NCI-H748 treated with DMSO at 0.1 percent for 48 hours (cell line): ENCODE measurements at places on chromosomes 7 and 10.

DNA sequence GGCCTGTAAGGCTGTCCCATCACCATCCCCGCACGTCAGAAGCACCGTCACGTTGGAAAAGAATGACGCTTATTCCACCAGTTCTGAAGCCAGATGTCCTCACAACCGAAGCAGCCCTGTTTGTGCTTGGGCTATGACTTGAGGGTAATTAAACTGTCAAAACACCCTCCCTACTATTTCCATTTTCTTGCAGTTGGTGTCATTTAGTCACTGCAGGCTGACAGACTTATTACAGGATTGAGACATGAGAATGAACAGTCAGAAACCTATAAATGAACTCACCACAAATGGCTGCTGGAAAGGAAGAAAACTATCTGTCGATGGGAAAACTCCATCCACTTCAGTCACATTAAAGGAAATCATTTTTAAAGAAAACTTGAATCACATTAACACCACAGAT is 85.3 kb downstream of the VOPP1 start:
- no peak for DNase-seq

GRCh38 chr7:29485339-29486190 is 78.1 kb upstream of the PRR15 start:
- no peak for DNase-seq

DNA sequence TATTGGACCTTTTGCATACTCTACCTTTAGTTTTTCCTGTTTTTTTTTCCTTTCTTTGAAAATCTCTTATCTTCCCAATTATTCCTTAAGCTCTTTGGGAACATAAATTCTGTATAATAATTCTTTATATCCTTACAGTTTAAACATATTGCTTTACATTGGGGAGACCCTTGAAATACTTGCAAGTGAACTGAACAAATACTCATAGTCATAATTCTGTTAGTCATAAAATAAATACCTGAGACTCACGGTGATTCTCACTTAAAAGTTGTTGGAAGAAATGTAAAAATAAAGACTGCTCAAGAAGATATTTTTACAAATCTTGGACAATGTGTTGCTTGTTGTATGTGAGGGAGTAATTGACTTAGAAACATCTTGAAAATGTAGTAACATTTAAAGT is 515.2 kb upstream of the POT1 start:
- no peak for DNase-seq

DNA sequence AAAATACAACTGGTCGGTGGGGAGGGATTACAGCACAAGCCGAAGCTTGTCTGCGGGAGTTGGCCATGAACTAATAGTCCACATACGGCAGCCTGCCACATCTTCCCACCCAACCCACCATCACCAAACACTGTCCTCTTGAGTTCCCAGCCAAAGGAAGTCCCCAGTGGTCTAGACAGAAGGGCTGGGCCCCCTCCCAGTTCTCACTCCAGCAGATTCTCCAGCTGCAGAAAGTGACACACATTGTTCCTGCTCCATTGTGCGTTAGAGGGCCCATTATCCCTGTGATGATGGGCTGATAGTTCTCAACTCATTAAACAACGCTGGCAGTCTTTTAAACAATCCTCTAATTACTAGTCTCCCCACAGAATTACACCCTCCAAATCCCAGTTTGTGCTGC is 148.0 kb downstream of the FGFR2 start:
- DNase-seq: no peak

DNA sequence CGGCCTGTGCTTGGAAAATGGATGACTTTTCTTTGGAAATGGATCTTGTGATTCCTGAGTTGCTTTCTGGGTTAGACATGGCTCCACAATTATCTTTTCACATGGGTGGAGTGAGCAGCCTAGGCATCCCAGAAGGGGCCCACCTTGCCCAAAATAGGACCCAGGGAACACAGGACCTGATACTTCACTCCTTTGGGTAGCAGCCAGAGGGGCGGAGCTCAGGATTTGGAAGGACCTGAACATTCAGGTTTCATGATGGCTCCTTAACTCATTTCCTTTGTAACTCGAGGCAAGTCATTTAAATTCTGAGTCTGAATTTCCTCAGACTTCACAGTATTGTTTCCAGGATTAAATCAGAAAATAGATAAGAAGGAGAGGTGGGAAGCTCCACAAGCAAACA is 178.3 kb upstream of the ZMIZ1 start:
- DNase-seq: no peak

- DNase-seq: no peak
Observed at GRCh38 chr7:28608731-28609130, 196.4 kb downstream of the CREB5 start.

GRCh38 chr10:47055386-47056246 is 144.4 kb downstream of the PTPN20 start:
- DNase-seq: no peak

DNA sequence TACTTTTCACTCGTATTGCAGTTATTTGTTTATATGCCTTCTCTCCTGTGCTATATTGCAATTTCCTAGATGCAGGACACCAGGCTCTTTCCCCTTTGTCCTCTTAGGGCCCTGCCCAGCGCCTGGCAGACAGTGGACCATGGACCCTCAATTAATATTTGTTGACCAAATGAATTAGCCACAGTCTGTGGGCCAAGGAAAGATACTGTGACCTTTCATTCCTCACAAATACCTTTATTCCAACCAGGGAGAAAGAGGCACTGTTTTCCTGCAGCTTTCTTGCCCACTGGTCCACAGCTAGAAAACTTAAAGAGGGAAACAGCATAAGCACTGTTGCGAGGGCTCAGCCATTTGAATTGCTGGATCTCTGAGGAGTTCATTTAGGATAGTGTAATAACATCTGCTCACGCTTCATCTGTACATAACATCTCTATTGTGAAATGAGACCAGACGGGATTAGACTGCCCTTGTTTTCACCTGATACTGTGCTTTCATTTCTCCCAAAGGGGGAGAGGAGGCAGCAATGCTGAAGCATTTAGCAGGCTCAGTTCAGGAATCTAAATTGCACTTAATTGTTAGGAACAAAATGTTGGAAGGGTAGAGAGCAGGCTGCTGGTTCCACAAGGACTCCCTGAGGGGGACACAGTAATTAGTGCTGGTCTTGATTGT is 46.7 kb downstream of the TNS3 start:
- DNase-seq: no peak

GRCh38 chr10:23055424-23056185 is 39.8 kb upstream of the MSRB2 start:
- no peak for DNase-seq

- no peak for DNase-seq
Observed at GRCh38 chr10:110873951-110874350, 2.2 kb downstream of the PDCD4 start.

- DNase-seq: no peak
Observed at GRCh38 chr10:129335396-129335795, 131.6 kb upstream of the MGMT start.

DNA sequence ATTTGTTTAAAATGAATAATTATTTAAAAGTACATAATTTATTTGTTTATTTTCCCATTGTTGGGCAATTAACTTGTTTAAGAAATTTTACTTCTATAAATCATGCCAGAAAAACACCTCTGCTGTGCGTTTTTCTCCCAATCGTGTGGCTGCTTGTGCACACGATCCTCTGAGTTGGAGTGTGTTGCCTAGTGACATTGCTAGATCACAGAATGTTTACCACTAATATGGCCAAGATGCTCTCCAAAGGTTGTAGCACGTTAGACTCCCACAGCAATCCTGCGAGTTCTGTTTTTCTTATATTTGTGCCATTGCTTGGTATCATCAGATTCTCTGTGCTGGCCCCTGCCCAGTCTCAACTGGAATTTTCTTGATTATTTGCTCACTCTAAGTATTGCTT is 207.1 kb upstream of the ADCY1 start:
- DNase-seq: peak; percentile 21

- no peak for DNase-seq
Observed at GRCh38 chr7:44465490-44465889, 25.0 kb downstream of the NUDCD3 start.

- DNase-seq: no peak
Observed at GRCh38 chr7:113331155-113331898, 213.0 kb upstream of the SMIM30 start.

DNA sequence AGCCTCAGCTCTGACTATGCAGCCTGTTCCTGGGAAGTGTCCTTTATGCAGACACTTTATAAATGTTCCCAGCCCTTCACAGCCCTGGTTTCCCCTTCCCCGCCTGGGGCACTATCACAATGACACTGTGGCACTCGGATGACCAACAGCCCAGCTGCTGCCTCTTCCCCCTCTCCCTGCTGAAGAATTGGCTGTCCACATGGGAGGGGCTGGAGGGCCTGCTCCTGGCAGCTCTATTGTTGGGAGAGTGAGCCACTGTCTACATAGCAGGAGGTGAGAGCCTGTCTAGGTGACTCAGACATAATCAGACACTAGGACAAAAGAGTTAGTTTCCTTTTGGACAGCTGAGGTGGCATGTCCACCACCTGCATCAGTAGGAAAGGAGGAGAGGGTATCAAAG is 437.5 kb downstream of the PLXNA4 start:
- DNase-seq: no peak
